ENCODE measurements at places on chromosomes 13 and 19.

- peak; percentile 79 for DNase-seq
Observed at GRCh38 chr19:47230054-47230920, 712 bp downstream of the BBC3 start.

DNA sequence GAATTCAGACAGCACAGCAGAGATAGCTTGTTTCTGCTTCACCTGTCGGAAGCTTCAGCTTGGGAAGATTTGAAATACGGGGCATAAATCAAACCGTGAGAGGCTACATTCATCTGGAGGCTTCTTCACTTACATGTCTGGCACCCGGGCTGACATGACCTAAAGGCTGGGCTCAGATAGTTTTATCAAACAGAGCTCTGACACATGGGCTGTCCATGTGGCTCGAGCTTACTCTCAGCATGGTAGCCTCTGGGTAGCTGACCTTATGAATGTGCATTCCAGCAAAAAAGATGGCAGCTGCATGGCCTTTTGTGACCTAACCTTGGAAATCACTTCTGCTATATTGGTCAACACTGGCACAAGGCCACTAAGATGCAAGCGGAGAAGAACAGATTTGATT lies 414.5 kb downstream of the NDFIP2 start:
- no peak for DNase-seq

- no peak for DNase-seq
Observed at GRCh38 chr13:110912651-110913051, 2.2 kb downstream of the ANKRD10 start.

GRCh38 chr13:60427285-60427684 lies 30.3 kb downstream of the TDRD3 start:
- no peak for DNase-seq

- no peak for DNase-seq
Observed at GRCh38 chr19:49763230-49763629, at the start of gene TSKS. TSKS (minus strand) TSS chr19:49763306; CDS start chr19:49763247, 59 bp downstream.

GRCh38 chr19:18379803-18380747 lies 5.9 kb upstream of the GDF15 start:
- no peak for DNase-seq

Measured in stimulated activated CD4-positive, alpha-beta T cell treated with anti-CD3 and anti-CD28 coated beads, Interleukin-4, amount 100 ng/mL, for 1 hour (primary cell).